ENCODE measurements at places on chromosomes 4 and X. TPM values are rescaled to one million over a fixed set of nuclear protein-coding genes. Genes with fewer than 3 reads are reported as not detected.

- DNase-seq = no peak
Observed at GRCh38 chr4:107792711-107793110, 32.0 kb upstream of the SGMS2 start.

GRCh38 chr4:71532407-71532806, 193.6 kb downstream of the SLC4A4 start:
- no peak for DNase-seq

- no peak for DNase-seq
Observed at GRCh38 chrX:4315891-4316290, 602.4 kb upstream of the PRKX start.

DNA sequence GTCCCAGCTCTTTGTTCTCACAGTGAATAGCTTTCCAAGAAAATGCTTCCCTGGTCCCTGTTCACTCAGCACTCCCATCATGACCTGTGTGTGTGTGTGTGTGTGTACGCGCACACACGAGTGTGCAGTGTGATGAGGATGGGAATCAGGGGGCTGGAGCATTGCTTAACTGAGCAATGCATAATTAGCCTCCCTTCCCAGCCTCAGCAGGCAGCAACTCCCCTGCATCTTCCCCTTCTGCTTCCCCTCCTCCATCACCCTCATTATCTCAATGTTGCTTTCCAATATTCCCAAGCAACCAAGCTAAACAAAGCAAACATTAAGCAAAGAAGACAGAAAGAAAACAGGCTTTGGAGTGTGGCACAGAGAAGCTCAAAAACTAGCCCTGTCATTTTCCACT, 137.0 kb downstream of the RBM47 start:
- DNase-seq = peak; percentile 68

- DNase-seq = no peak
Observed at GRCh38 chrX:68876731-68877130, 47.9 kb downstream of the EFNB1 start.

DNA sequence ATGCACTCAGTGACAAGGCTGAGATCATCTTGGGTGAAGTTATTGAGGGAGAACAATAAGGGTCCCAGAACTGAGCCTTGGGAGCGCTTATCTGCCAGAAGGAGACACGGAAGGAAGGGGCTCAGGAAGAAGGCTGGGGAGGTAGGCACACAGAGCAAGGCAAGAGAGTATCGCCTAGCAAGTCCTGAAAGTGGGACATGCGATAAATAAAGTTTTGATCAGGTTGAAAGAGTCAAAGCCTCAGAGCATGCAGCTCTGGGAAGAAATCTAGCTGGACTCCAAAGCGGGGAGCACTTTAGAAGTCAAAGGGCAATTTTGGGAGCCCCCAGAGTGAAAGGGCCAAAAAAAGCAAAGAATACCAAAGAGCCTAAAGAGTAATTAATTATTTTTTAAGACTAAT, 17.7 kb upstream of the ANXA3 start:
- no peak for DNase-seq

- DNase-seq = no peak
Observed at GRCh38 chr4:30770049-30770549, 49.9 kb downstream of the PCDH7 start.

DNA sequence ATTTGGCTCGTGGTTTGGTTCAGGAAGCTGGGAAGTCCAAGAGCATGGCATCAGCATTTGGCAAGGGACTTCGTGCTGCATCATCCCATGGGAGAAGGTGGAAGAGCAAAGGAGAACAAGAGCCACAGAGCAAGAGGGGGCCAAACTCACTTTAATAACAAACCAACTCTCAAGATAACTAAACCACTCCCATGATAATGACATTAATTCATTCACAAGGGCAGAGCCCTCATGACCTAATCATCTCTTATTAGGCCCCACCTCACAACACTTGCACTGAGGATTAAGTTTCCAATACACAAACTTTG, 113.4 kb upstream of the ATXN3L start:
- DNase-seq = no peak

PDZD4 gene
- 4.7 TPM for polyA plus RNA-seq

WNK3 gene
- 0.75 TPM for polyA plus RNA-seq

POF1B gene
- 0.62 TPM for polyA plus RNA-seq

UGT2A1 gene
- 2.4 TPM for polyA plus RNA-seq

MAGEA2B gene
- polyA plus RNA-seq = not detected

LIMCH1 gene
- 19.9 TPM for polyA plus RNA-seq

FAM236B gene
- polyA plus RNA-seq = not detected

Measured in kidney (tissue), 22 donors.